Activated effector memory CD4-positive, alpha-beta T cell treated with anti-CD3 and anti-CD28 coated beads, Interleukin-2, amount 50 U/mL, for 16 hours (primary cell): ENCODE measurements at places on chromosomes 4 and X.

DNA sequence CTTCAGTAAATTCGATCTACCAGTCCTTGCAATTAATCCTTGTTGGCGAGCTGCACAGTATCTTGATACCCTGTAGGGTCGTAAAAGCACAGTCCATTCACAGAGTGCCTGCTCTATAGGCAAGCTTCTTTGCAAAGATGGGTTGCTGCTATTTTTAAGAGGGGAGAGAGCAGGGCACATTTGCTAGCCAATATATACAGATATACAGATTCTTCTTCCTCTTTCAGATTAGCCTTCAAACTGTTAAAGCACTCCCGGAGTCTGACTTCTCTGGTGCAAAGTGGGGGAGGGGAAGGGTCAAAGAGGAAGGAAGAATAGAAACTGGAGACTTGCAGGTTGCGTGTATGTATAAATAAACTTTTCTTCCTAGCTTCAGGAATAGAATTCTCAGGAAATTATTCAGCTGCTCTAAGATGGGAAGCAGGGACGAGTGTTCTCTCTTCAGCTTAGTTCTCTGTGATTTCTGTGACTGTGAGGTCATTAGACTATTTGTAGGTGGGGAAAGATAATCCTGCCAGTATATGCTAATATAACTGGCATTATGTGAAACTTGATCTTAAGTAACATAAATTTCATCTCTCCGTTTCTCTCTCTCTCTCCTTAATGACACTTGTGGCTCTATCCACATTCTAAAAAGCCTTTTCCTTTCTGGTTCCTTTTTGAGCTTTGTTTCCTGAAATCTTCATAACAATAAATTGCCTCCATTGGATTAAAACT lies at the start of gene CYSLTR1:
CYSLTR1 (minus strand) TSS at position 242 of the 717 bp plus-strand sequence. CDS start 53,865 bp downstream, outside the sequence.
- DNase-seq = no peak

GRCh38 chr4:632926-633325 lies 7.6 kb downstream of the PDE6B start:
- no peak for DNase-seq

DNA sequence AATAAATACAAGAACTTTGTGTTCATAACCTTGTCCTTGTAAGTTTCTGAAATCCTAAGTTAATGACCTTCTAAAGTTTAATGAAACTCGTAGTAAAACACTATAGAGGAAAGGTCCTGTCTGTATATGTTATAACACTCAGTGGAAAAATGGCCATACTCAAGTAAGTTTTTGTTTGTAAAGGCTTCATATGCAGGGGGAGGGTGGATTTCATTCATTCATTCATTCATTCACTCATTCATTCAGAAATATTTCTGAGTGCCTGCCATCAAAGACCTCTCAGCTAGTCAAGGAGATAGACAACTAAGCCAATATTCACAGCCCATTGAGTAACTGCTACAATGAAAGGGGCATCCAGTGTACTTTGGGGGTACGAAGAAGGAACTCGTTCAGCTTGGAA lies 6.9 kb upstream of the TMEM156 start:
- no peak for DNase-seq

GRCh38 chr4:171667906-171668305 lies 145.3 kb upstream of the GALNTL6 start:
- DNase-seq = no peak

- DNase-seq = no peak
Observed at GRCh38 chr4:173501592-173502150, 28.4 kb downstream of the HAND2 start.

DNA sequence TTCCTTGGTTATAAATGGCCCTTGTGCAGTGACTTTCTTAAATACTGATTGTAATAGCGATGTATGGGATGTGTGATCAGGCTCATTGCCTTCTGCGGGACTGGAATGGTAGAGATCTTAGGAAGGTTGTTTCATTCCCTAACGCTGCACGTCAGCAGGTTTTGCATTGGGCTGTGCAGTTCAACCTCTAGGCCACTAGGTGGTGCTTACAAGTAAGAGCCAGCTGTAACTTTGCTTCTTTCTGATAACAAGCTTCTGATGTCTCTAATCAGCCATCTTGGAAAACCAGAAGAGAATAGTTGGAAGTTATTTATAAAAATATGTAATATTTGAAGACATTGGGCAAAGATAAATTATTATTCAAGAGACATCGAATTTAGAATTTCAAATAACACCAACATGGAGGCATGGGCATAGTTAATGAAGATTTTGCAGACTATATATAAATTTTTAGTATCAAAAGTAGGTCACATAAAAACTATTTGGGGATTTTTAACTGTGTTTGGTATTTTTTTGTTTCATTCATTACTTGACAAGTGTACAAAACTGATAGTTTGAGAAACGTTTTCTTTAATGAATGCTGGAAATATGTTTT lies 339.7 kb upstream of the PCDH7 start:
- DNase-seq = no peak

- DNase-seq = no peak
Observed at GRCh38 chr4:161320377-161320776, 843.4 kb downstream of the FSTL5 start.

- no peak for DNase-seq
Observed at GRCh38 chrX:45667666-45668065, 467.0 kb upstream of the DIPK2B start.

DNA sequence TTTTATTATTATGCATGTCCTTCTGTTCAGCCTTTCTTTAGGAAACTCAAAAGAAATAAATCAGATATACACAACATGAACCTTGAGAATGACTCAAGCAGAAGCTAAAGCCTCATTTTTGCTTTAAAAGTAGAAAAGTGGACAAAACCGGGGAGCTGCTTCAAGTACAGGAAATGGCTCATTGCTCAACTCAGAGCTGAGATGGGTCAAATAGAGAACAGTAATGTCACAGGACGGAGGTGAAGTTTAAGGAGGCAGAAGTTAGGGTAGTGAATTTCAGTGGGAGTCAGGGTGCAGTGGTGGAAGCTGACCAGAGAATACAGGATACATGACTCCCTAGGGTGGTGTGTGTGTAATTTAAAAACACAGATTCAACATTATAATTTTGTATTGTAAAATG lies 22.2 kb downstream of the PHKA2 start:
- no peak for DNase-seq

DNA sequence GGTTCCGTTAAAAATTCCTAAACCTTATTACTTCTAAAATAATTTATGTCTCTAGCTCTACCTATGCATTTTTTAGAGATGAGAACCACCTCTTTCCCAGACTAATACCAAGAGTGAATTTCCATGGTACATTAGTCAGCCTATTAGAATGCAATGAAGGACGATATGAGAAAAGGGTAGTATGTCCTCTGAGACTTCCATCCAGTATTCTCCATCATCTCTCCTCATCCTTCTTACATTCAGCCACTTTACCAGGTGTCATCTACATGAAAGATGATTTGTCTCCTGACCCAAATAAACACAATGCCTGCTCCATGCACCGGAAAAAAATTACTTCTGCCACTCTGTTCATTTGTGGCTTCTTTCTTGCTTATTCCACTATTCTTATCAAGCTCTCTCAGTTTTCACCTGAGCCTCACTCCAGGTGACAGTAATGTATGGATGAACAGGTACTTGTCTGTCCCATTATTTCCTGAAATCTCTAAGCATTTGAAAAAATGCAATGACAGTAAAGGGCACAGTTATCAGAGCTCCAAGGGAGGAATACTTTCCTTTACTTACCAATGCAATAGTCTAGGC lies 97.9 kb downstream of the MAB21L2 start:
- no peak for DNase-seq

- no peak for DNase-seq
Observed at GRCh38 chr4:78951862-78952472, 12.7 kb upstream of the PAQR3 start.

DNA sequence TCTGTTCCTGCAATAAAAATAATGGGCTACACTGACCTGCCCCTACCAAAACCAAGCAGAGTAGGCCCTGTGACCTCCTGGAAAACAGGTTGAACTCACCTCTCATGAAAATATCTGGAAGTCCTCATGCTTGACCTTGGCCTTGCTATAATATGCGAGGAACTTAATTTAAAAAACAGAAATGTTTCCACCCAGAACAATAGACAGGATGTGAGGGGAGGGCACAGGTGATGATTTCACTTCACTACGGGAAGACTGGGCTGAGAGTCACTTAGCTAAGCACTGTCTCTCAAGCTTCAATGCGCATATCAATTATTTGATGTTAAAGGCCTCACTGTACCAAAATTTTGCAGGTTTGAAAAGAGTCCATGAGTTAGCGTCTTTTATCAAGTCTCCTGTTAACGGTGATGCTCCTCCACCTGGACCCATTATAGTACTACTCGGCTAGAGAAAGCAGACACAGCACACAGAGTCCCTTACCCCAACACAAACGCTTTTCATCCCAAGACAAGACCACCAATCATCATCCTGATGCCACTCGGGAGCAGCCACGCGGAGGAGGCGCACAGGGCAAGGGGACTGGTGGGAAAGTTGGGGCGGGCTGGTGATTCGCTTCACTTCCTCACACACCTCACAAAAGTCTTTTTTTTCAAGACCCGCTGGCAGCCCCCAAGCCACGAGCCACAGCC lies 25.9 kb downstream of the ZNF721 start:
- no peak for DNase-seq

DNA sequence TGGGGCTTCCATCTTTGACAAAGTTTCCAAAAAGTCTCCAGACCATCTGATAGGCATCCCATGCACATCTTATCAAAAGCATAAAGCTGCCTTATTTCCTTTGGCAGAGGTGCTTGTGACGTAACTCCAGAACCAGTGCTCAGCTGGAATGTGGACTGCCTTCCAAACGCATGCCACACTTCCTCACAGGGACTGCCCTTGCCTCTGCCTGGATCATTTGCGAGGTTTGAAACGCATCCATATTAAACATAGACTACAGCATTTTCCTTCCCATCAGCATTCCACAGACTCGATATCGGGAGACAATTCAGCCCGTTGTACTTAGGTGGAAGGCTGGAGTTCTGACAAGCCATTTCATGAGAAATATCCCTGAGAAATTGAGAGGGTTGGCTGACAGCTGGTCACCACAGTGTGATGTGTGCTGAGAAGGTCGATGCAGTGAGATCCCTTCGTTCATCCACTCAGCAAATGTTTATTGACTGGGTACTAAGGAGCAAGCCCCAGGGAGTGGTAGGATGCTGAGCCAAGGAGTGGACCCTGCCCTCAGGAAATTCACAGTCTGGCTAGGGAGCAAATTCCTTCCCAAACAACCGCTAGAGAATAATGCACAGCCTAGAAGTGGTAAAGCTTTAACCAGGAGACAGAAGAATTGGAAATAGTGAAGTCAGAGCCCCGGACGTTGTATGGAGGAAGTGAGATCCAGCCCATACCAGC lies 376.0 kb downstream of the BCOR start:
- DNase-seq = no peak

DNA sequence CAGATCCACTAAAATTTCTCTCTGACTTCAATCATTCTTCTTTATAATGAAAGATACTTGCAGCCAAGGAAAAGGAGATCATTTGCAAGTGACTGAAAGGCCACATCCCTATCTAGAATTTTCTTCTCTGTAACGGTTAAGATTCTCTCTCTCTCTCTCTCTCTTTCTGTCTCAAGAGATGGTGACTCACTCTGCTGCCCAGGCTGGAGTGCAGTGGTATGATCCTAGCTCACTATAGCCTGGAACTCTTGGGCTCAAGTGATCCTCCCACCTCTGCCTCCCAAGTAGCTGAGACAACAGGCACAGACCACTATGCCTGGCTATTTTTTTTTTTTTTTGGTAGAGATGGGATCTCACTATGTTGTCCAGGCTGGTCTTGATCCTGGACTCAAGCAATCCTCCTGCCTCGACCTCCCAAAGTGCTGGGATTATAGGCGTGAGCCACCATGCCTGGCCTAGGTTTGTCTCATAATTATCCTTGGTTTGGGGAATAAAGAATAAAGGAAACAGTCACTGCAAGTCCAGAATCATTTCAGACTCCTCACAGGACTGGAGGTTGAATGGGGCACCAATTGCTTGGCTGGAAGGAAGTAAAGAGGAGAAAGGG lies 33.3 kb upstream of the GALNT7 start:
- DNase-seq = no peak

- DNase-seq = no peak
Observed at GRCh38 chr4:56217343-56217890, 169.9 kb downstream of the AASDH start.

DNA sequence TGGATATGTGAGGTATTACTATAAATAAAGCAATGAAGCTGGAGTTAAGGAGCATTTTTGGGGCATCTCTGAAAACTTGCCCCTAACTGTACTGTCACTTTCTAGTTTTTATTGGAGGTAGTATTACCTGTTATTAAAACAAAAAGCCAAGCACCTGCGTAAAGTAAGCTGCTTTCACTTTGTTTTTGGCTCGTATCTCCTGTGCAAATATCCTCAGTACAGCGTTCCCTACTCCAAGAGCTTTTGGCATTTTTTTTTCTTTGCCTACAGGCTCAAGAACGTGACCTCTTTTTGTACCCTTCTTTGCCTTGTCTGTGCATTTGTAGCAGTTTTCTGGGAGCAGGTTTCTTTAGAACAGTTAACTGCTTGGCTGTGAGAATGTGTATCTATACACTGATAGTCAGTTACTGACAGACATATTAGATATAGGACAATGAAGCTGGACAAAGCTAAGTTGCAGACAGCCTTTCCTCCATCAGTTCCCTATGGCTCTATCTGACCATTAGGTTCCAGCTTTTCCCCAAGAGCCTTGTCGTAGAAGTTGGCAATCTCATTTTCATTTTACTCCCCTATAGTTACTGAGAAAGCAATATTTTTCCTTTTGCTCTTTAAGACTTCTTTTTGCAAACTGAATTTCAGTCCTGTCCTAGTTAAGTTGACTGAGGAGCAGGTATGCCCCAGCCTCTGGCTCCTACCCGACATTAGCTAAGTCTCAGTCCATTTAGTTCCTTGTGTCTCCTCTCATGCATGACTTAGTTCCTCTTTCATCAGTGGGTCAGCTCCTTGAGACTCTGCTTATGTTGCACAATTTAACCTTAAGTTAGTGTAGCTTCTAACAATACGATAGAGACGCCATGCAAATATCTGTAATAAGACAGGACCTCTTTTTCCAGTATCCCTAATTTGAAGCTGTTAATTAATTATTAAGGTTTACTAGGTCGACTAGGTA lies 71.5 kb upstream of the HPRT1 start:
- DNase-seq = no peak

DNA sequence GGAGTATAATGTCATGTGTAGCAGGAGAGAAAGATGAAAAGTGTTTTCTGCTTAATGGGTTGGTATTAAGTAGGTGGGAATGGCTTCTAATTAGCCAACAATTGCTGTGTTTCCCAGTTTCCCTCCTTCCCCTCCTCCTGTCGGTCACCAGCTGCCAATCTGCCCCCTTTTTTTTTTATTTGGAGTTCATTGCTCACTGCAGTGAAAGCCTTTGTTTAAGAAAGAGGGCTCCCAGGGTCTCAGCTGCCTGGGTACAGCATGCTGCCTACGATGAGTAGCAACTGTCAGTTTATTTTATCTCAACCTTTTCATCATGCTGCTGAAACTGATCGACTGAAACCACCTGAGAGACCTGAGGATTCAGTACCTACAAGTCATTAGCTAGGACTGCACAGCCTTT lies 149.0 kb downstream of the POU4F2 start:
- DNase-seq = no peak
